ENCODE measurements at places on chromosomes 11 and 22. TPM values are rescaled to one million over a fixed set of nuclear protein-coding genes. Genes with fewer than 3 reads are reported as not detected.

SNX32 gene
- total RNA-seq: 0.16 TPM

GRK3 gene
- 6.3 TPM for total RNA-seq

GLB1L2 gene
- not detected for total RNA-seq

PDE2A gene
- not detected for total RNA-seq

EXPH5 gene
- 0.05 TPM for total RNA-seq

OR51B2 gene
- total RNA-seq: not detected

LMNTD2 gene
- not detected for total RNA-seq

CRYBA4 gene
- not detected for total RNA-seq

GRCh38 chr22:24386937-24387471 lies 40.4 kb upstream of the ADORA2A start:
- no peak for DNase-seq

DNA sequence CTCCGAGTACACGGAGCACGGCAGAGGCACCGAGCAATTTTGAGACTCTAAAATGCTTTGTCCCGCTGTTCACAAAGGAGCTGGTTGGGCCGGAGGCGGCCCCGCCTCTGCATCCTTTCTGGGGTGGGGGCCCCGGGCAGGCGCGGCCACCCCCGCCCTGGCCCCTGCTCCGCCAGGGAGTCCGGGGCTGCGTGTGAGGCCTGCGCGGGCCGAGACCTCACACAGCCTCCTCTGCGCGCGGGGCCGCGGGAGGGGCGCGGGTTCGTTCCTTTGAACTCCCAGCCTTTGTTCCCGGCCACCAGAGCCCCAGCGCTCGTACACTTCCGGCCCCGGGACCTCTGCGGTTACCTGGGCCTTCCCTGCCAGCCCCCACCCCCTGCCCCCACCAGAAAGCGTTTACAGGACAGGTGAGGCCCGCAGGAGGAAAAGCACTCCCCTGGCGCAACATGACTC lies 1.6 kb downstream of the FGF19 start:
- peak; percentile 98 for DNase-seq

DNA sequence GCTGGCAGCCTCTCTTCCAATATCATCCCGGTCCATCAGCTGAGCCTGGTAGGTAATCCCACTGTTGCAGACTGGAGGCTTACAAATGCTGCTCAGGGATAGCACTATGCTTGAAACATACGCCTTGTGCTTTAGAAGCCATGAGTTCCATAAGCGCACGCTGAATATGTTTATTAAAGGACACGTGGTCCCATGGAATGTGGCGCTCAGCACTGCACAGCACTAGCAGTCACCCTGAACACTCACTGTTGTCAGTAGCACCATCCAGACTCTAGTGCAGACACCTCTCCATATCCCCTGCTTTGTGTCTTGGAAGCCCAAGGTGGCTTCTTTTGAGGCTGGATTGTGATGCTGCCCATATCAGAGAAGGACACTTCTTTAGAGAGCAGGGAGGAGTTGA lies 120.9 kb downstream of the MAML2 start:
- DNase-seq: no peak

DNA sequence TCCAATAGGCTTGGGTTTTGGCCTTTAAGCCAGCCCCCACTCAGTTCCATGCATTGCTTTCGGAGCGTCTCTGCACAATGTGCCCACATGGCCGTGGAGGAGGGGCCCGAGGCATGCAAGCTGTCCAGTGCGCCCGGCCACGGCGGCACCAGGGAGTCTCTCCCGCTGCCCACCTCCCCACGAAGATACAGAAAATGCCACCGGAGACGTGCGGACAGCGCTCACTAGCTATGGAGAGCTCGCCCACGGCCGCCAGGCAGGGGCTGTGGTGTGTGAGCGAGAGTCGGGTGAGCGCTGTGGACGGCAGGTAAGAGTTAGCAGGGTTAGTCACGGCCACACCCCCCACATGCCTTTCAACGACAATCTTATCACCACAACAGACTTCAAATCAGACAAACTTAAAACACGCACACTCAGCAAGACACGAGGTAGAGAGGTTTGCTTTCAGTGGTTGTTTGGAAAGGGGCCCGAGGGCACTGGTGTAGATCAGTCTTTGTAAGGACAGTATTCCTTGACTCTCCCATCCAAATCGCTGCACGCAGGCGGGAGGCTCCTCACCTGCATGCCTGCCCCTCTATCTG lies 18.7 kb upstream of the BID start:
- DNase-seq: no peak

- no peak for DNase-seq
These were observed 48.1 kb downstream of the DNHD1 start for GRCh38 chr11:6544921-6545850.

GRCh38 chr11:117669062-117669461 lies 128.0 kb downstream of the DSCAML1 start:
- DNase-seq: no peak

DNA sequence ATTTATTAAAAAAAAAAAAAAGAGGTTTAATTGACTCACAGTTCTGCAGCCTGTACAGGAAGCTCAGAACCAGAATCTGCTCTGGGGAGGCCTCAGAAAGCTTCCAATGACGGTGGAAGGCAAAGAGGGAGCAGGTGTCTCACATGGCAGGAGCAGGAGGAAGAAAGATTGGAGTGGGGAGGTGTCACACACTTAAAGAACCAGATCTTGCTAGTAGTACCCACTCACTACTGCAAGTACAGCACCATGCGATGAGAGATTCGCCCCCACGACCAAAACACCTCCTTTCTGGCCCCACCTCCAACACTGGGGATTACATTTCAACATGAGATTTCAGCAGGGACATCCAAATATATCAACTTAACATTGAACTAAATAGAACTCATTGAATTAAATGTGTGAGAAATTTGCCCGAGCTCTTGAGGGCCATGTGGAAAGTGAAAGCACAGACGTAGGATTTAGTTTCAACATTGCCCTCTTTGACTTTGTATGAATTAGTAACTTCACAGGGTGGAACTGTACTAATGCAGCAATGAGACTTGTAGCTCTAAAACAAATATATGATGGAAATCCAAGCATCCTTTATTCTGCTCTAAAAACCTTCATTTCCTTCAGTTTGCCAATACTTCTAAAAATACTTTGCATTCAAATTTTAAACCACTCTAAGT lies 628.2 kb downstream of the FAM181B start:
- DNase-seq: no peak

DNA sequence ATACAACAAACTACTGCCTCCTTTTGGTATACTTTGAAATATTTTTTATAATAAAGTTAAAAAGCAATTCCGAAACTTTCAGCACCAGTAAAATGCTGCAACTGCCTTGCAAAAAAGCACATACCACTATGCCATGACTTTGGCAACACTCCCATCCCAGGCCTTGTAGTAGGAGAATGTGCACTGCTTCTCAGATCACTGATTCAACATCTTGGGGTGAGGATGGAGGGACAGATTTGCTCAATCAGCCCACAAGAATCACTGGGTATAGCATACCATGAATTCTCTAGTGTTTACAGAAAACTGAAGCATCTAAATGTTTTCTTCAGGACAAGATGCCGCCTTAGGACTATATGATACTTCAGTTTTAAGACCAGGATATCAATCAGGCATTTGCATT lies 14.9 kb downstream of the EIF4ENIF1 start:
- DNase-seq: no peak

- DNase-seq: no peak
These were observed 938.9 kb upstream of the TENM4 start for GRCh38 chr11:80379620-80380278.

DNA sequence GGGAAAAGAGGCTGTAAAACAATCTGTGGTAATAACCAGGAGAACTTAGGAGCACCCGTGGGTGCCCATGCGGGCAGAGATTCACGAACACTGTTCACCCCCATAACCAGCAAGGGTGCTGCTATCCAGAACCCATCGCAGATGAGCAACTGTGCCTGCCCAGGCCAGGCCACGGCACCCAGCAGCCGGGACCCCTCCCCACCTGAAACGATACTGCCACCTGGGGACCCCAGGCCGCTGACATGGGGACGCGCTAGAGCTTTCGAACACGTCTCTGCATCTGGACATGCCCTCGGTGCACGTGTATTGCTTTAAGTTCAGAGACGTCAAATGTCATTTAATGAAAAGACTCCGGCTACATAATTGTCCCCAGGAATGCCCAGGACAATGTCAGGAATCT lies 14.3 kb upstream of the MUC2 start:
- no peak for DNase-seq

- DNase-seq: peak; percentile 50
These were observed 42.6 kb upstream of the OLFML1 start for GRCh38 chr11:7442588-7443215.
